Right cardiac atrium (tissue), 5 donors: ENCODE measurements at places on chromosomes 16 and 17. TPM values are rescaled to one million over a fixed set of nuclear protein-coding genes. Genes with fewer than 3 reads are reported as not detected.

The NGFR gene
- 16.5 TPM for polyA plus RNA-seq

The GUCY2D gene
- 0.09 TPM for polyA plus RNA-seq

The TBC1D3 gene
- polyA plus RNA-seq, result not detected

The DCXR gene
- 196 TPM for polyA plus RNA-seq

The KRT33B gene
- not detected for polyA plus RNA-seq

The TMEM204 gene
- polyA plus RNA-seq, result 32.2 TPM

The DOC2A gene
- polyA plus RNA-seq, result 0.77 TPM

The TCAP gene
- polyA plus RNA-seq, result 4,928 TPM

The DPEP3 gene
- polyA plus RNA-seq, result not detected

The EPOP gene
- 2.1 TPM for polyA plus RNA-seq

- no peak for DNase-seq
These were observed 16.7 kb downstream of the NGFR start for GRCh38 chr17:49511810-49512209.

- DNase-seq, result peak; percentile 79
These were observed 50.0 kb downstream of the SF3B3 start for GRCh38 chr16:70573451-70574121.

GRCh38 chr16:82108100-82108499 lies 61.9 kb downstream of the MPHOSPH6 start:
- no peak for DNase-seq

- DNase-seq, result peak; percentile 97
These were observed 5.3 kb downstream of the RNF166 start for GRCh38 chr16:88700636-88701482.

DNA sequence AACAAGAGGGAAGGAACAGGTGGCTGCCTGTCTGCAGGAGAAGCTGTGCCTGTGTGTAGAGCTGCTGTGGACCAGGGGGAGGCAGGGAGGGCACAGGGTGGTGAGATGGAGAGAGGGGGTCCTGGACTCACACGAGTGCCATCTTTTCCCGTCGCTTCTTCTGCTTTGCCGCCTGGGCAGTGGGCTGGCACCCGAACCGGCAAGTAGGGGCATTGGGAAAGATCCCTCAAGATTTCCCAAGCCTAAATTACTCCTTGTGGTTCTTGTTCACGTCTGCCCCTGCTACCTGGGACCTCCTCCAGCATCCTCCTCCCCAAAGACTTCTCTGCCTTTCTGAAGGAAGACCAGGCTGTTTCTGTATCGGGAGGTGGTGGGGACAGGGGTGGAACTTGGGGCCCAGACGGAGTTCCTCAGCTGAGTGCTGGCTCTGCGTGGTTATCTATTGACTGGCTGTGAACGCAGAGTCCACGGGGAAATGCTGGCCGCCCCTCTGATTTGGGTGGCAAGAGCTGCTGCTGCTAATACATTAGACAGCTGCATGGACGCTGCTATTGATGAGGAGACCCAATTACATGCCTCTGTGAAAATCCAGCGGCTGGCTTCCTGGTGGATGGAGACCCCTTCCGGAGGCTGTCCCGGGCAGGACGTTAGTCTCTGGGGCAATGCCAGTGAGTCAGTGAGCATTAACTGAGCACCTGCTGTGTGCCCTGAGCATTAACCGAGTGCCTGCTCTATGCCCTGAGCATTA lies 114.5 kb downstream of the OR1D5 start:
- DNase-seq, result no peak

DNA sequence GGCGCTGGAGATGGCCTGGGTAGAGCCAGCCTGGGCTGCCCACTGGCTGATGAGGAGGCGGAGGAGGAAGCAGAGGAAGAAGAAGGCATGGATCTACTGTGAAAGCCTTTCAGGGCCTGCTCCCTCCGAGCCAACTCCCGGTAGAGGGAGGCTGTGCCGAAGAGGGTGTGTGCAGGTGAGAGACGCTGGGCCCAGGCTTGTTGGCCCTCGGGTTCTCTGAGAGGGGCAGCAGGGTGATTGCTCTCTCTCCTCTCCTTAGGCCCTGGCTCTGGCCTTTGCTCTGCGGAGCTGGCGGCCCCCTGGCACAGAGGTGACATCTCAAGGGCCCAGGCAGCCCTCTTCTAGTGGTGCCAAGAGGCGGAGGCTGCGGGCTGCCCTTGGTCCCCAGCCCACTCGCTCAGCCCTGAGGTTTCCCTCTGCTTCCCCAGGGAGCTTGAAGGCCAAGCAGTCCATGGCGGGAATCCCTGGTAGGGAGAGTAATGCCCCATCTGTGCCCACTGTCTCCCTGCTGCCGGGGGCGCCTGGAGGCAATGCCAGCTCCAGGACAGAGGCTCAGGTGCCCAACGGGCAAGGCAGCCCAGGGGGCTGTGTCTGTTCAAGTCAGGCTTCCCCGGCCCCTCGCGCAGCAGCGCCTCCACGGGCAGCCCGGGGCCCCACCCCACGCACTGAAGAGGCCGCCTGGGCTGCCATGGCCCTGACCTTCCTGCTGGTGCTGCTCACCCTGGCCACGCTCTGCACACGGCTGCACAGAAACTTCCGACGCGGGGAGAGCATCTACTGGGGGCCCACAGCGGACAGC lies 3.6 kb downstream of the TP53I13 start:
- peak; percentile 82 for DNase-seq

- no peak for DNase-seq
These were observed 149.6 kb upstream of the TNRC6C start for GRCh38 chr17:77808686-77809425.

DNA sequence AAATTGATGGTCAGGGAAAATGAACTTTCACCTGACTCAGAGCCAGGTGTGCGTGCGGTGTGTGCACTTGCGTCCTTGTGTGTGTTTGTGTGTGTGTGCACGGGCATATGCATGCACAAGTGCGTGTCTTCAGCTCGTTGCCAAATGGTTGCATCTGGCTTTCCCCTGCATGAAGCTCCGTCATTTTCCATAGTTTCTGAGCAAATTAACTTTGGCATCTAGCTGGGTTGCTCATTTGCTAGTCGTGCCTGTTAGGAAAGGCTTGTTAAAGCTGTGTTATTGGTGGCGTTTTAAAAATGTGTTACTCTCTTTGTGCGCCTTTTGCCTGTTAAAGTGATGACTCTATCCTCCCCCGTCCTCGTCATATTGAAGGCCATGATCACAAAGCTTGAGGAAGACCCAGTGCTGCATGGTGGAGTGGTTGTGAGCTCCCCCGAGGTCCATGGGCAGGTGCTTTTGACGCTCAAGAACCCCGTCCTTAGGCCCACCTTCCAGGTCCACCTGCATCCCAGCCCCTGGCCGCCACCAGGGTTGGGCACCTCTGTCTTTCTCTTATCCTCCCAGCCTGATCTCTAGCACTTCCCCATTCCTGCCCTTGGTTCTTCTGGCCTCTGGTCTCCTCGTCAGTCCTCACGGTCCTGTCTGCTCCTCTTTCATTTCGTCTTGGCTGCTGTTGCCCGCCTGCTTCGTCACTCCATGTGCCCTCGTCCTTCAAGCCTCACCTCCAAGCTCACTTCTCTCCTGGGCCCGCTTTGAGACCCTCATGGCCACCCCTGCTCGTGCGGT lies 355.8 kb downstream of the SNX29 start:
- no peak for DNase-seq

DNA sequence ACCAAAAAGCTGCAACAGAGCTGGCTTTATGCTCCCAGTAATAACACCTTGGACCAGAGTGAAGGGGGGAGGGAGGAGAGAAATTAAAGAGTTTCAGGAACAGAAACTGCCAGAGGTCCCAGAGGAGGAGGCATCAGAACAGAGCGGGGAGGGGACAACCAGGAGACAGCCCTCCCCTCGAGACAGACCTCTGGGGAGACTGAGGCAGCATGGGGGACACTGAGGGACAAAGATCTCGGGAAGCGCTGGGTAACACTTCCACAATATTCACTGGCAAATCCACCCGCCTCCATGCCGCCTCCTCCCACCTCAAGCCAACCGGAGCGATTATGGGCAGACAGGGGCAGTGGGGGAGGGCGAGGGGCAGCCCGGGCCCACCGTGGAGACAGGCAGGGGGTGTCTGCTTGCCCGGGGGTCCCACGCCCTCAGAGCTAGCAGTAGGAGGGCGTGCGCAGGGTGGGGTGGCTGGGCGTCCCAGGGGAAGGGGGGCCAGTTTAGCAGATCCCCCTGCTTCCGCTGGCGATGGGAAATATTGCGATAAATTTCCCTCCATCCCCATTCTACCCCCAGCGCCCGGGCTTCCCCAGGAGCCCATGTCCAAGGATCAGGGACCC lies 1.2 kb downstream of the PCGF2 start:
- DNase-seq, result peak; percentile 76

DNA sequence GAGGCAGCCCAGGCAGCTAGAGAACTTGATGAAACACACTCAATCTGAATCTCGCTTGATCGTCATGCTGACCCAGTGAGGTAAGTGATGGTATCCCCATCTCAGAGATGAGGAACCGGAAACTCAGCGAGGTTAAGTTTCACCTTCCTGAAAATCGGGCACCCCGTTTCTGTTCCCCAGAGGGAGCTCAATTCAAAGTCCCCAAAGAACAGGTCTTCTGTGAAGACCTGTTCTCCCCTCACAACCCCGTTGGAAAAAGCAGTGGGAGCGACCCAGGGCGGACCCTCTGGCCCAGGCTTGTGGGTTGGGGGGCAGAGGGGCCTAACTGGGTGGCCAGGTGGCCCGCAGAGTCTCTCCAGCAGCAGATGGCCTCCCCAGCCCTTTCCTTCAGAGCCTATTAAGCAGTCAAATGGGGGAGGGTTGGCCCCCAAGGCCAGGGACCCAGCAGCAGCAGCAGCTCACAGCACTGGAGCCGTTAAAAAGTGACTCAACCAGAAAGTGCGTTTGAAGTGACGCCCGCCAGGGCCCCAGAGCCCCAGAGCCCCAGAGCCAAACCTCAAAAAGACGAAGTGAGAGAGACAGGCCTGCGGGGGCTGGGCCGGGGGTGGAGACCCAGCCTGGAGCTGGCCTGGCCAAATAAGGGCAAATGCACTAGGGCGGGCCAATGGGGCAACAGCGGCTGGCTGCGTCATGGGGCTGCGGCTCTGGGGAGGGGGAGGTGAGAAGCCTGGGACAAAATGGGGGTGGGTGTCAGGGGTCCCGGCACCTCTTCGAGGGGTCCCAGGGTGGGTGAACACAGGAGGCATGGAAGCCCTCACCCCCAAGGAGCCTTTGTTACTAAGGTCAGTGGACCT lies 9.2 kb upstream of the TSPOAP1 start:
- DNase-seq, result peak; percentile 85

DNA sequence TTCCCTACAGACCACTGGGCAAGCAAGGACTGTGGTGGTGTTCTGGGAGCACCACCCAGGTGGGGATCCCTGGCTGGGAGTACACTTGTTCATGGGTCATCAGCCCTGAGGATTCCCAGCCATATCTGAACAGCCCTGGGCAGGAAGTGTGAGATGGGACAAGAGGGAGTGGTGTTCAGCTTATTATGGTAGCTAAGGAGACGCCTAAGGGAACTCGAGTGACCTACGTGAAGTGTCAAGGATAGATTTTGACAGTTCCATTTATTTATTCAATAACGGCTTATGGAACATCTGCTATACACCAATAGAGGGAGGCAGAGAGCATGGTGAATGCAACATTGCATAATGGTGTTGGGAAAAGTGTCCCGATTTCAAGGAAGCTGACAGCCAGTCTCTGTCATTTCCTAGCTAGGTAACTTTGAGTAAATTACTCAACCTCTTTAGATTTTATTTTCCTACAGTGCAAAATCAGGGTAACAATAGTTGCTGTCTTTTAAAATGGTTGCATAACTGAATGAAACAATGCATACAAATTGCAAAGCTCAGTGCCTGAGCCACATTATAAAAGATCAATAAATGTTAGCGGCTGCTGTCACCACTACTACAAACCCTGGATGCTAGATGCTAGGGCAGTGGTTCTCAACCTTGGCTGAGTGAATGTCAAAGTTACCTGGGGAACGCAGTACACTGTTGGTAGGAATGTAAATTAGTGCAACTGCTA lies 534.1 kb downstream of the GRIN2A start:
- no peak for DNase-seq

DNA sequence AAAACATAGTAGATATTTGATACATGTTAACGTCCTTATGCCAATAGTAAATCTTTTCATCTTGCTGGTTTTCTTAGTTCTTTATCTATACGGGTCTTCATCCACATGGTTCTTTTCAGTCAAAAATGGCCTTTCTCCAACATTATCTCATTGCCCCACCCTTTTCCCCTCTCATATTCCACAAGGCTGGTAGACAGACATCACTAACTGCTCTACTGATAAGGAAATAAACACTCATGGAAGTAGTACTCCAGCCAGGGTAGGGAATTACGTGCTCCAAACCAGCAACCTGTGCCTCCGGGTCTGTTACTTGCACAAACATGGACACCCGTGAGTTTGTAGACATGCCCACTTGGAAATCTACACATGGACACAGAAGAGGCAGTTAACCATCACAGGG lies 141.4 kb downstream of the XYLT1 start:
- no peak for DNase-seq

DNA sequence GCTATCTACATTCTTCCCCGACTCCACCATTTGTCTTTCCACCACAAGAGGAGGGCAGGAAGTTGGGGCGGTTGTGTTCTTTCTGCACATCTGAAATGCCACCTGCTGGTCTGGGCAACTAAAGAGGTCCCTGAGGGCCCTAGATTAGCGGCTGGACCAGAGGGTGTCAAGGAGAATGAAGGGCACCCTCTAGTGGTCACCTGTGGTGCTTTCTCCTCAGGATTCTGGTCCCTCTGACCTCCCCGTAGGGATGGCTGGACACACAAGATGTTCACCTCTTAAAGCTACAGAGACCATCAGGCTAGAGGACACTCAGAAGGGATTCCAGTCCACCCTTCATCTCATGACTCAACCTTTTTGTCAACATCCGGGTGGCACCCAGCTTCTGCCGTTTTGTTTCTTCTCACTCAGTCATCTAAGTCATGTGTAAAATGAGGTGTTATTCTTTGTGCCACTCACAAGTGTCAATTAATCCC lies 2.9 kb upstream of the SCIMP start:
- DNase-seq, result peak; percentile 64

DNA sequence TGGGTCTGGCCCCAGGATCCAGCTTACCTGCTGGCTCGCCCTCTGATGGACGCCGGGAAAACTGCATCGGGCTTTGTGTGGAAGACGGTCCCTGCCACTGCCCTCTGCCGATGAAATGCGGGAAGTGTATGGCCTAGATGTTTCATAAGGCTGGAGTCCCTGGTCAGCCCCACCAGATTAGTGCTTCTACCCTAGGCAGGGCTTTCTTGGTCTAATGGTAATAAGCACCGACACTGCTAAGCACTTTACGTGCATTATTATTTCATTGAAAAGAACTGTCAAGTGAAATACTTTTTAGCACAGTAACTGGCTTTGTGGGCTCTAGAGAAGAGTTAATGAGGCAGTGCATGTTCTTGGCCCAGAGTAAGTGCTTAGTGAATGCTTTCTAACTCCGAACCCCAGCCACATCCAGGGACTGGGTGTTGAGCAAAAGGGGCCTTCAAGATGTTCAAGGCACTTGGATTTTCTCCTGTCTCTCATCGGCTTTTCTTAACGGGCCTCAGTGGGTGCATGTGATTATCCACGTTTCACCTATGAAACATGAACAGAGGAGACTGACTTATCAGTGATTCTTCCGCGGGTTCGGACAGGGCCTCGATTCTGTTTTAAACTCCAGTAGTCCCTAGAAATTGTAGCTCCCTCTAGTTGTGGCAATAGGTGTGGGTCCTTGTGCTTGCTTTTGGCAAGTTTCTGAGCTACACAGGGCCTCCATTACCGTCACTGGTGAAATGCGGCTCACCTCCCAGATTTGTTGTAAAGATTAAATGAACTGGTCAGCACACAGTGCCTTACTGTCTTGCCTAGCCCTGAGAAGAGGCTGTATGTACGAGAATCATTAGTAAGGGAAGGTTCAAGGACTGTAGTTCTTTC lies 6.6 kb downstream of the TRAF4 start:
- peak; percentile 96 for DNase-seq
